ENCODE measurements at places on chromosomes 12 and 14.

DNA sequence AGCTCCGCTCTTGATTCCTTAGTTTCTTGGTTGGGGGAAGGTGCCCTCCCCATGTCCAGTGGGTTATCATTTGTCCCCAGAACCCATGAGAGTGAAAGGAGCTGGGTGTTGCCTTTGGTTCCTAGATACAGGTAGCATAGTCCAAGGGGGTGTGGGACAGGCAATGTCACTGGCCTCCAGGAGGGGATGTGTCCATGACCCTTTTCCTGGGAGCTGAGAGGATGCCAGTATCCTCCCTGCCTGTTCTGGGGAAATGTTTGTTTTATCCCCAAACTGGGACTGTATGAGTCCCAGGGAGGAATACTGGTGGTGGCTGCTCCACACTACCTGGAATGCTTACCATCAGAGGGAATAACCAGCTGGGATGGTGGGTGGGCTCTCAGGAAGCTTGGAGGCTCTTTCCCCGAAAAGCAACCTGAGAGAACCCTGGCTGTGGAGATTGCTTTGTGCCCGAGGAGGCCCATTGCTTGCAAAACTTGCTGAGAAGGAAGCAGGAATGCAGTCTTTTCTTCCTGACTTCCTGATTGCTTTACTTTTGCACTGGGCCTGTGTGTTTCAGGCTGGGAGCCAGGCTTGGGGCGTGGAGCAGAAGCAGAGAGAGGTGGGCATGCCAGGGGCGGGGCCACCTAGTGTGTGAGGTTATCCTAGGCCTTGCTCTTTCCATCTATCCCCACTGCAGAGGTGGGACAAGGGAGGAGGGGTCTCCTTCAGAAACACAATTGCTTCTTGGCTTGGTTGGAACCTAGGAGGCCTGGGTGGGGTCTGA is 715 bp upstream of the SLC10A1 start:
- DNase-seq = no peak

DNA sequence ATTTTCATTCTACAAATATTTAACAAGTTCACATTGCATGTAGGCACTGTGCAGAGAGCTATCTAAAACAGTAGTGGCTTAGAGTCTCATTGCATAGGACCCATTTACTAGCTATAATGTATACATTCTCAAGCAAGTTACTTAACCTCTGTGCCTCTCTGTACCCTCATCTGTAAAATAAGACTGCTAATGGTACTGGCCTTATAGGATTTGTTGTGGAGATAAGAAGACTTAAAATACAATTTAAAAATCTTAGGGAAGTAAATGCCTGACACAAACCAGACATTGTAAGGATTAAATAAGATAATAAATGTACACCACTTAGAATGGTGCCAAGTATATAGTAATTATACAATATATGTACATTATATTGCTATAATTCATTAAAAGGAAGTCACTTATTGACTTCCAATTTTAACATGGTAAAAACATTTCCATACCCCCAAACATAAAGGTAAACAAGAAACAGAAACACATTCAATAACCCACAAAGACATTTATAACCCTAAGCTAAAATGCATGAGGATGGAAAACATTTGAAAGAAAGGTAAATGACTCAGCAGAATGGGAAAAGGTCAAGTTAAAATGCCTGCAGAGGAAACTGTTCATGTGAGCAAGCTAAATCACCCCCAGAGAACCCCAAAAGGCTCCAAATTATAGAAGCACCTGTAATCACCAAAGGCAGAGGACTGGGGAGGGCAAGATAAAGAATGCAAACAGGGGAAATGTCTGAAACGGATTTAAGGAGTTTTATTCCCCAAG is 30.8 kb downstream of the RPS6KA5 start:
- no peak for DNase-seq

DNA sequence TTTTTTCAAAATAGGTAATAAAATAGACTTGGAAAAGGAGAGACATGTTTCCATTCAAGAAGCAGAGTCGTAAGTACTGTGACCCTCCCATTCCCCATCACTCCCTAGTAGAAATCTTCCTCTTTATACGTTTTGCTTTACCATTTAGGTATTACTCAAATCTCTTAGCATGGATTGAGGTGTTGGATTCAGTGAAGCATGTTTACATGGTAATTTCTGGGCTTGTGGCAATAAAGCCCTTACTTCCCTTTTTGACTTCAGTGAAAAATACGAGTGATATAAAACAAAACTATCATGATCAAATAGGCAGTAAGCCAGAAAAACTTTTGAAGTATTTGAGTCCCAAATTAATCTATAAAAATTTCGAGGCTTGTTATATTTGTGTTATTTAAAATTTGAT is 27.4 kb downstream of the RAB21 start:
- no peak for DNase-seq

DNA sequence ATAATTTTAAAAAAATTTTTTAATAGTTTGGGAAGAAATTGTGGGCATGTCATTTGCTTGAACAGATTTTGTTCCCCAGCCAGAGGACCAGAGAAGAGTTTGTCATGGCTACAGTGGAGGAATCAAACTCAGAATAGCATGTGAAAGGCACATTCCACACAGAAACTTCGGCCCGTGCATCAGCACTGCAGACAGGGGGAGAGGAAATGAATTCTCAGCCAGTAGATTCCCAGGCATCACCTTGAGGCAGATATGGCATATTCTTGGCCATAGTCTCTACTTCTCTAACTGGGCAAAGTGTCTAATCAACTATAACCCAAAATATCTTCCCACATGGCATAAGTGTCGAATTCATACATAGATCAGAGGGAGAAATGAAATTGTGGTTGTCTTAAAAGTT is 153.3 kb downstream of the PRKCH start:
- no peak for DNase-seq

DNA sequence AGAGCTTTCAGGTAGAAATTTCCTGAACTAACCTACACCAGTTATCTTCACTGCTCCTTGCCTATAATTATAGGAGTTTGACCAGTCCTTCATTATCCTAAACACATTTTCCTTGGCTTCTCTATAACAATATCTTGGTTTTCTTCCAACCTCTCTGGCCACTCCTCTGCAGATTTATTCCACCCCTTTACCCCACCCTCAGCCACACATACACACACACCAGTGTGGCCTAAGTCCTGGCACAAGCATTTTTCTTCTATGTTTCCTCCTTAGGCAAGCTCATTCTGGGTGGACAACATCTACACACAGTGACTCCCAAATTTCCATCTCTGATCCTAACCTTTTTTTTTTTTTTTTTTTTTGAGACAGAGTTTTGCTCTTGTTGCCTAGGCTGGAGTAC is 25.1 kb downstream of the CDK17 start:
- DNase-seq = no peak
